ENCODE measurements at places on chromosomes 2 and 18.

DNA sequence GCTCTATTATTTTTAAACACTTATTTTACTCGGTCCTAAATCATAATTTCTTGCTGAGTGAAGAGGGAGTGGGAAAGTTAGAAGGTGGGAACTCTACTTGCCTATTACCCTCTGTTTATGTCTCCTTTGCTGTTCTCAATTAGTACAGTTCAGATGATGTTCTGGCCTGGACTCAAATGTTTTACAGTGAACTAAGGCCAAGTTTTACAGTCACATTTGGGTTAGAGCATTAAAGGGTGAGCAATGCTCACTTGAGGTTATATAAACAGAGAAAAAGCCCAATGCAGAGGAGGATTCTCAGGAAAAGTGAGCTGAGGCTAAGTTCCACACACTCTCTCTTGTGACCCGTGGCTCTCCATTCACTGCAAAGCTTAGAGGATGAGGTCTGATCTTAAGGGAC is 52.4 kb downstream of the ITSN2 start:
- no peak for DNase-seq

- peak; percentile 9 for DNase-seq
Measured at GRCh38 chr2:47174733-47175361, 19.7 kb upstream of the STPG4 start.

GRCh38 chr2:179179719-179180118 is 84.9 kb downstream of the SESTD1 start:
- no peak for DNase-seq

- DNase-seq, result no peak
Measured at GRCh38 chr2:129550536-129550935, 428.9 kb upstream of the RAB6C start.

GRCh38 chr2:25062511-25062917 is 20.6 kb downstream of the EFR3B start:
- DNase-seq, result no peak

DNA sequence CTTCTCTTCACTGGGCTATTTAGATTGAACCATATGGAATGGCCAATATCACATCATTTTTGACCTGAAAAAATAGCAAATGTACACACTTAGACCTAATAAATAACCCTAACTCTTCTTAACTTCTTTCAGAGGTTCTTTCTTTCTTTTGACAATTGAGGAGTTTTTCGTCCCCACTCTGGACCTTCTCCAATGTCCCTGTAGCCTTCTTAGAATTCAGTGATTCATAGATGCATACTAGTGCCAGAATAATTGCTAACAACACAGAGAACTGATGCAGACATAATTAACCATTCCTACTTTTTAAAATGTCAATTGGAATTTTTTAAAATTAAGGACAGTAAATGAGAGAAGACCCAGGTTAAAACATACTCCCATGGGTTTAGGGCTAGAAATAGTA is 20.0 kb downstream of the DAPL1 start:
- DNase-seq, result no peak

GRCh38 chr2:42607101-42607637 is 38.7 kb downstream of the MTA3 start:
- no peak for DNase-seq

Data from activated T-helper 9 cell treated with anti-CD3 and anti-CD28 coated beads, Interleukin-2, amount 50 U/mL, for 16 hours (primary cell).